ENCODE measurements at places on chromosomes 3 and 15.

DNA sequence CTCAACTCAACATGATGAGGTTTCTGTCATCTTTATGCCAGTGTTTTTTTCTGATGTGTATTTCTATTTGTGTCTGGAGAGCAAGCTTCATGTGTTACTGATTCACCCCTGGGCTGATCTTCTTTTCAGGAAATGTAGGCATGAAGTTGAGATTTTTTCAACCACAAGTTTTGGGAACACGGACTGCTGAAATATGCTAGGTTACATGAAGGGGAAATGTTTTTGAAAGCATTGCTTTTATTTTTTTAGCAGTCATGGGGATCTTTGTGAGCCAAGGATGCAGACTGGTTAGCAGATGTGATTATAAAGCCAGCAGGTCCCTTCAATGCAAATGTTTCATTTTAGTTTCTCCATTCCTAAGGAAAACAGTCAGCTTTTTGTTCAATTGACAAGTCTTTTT lies 219.3 kb upstream of the COL8A1 start:
- DNase-seq = no peak

GRCh38 chr15:88701561-88702095 lies 62.8 kb downstream of the ISG20 start:
- DNase-seq = no peak

DNA sequence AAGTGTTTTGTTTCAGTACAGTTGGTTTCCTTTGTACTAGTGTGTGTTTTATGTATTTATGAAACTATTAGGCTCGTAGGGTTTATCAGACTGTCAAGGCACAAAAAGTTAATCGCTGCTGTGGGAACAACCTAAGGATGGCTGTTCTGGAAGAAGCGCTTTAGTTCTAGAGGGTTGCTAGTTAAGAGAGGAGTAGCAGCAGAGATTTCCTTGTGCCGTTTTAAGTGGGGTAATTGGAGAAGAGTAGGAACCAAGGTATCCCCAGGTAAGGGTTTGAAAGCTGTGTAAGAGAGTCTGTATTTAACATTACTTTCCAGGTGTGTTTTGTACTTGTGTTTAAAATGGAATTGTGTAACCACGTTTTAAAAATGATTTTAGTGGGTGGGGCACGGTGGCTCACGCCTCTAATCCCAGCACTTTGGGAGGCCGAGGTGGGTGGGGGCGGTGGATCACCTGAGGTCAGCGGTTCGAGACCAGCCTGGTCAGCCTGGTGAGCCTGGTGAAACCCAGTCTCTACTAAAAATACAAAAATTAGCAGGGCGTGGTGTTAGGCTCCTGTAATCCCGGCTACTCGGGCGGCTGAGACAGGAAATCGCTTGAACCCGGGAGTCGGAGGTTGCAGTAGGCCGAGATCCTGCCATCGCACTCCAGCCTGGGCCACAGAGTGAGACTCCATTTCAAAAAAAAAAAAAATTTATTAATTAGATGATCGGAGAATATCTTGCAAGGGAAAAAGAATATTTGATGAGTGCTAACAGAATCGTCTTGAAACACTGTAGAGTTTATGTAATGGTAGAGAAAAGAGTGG lies 2.6 kb downstream of the MORF4L1 start:
- DNase-seq = peak; percentile 30

DNA sequence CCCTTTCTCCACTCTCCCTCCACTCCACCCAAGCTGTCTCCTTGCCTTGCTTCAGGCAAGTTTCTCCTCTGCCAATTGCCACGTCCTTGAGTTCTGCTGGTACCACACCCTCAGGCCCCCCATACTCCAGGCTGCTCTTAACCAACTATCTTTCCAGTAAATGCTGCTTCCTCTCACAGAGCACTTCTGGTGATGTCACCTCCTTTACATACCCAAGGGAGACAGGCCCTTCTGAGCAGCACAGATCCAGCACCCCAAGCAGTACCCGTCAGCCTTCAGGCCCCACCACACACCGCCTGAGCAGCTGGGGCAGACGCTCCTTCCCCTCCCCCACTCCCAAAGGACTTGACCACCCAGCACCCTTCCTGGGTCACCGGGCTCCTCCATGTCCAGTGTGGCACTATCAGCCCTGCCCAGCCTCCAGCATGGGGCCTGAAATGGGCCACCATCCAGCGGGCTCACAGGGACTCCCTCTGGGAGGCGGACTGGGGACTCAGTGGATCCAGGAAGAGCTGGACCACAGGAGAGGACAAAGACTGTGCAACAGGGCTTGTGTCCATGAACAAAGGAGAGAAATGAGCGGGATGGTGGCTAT lies 50.2 kb downstream of the KLF15 start:
- DNase-seq = no peak

DNA sequence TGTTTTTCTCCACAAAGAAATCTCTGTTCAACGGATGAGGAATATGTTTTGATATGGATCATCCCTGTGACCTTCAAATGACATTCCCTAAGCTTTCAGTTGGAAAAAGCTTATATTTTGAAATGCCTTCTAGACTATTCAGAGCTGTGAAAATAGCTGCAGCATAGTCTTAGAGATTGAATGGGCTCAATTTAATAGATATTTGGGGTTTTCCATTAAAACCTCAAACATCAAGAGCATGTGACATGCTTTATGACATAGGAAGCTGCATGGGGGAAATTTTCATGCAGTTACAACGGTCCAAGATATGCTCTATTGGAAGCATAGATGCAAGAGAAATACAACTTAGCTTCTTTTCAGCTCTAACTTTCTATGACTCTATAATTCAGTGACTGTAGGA lies 102.8 kb downstream of the LSAMP start:
- no peak for DNase-seq

DNA sequence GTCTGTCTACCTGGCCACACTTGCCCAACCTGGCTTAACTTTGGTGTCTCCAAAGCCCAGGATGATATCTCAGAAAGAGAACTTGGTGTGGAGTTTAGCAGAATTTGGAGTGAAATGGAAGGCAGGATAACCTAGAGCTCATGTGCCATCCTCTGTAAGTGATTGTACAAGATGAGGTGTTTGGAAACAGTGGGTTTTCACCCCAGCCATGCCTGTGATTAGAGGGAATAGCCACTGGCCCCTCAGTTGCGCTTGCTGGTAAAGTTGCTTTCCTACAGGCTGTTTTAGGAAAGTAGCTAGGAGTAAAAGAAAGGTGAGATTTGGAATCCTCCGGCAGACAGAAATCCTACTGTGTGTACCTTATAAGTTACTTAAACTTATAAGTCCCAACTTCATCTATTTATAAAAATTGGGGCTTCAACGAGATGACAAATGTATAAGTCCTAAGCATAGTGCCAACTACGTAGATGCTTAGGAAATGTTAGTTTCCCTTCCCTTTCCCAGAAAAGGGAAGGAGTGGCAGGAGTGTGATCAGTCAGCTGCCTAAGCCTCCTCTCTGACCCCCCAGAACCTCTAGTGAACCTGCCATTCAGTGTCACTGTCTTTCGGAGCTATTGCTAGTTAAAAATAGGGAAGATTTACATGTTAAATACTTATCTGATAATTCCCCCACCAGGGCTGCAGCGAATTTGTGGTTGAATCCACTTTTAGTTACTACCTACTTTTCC lies 13.4 kb upstream of the BMF start:
- DNase-seq = no peak

DNA sequence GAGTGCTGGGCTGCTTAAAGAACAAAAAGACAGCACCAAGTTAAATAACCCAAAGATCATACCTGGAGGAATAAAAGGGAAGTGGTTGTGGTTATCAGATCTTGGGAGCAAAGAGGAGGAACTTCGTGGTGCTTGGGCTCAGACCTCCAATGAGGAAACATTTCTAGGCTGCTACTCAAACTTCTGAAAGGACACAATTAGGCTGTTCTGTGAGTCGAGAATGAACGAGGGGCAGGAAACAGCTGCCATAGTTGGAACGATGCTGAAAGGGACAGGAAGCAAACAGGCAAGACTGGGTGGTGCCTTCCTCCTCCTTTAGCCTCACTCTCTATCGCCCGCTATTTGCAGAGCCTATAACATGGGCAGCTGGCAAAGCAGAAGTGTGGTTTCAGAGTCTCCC lies 276.3 kb upstream of the ARRDC4 start:
- no peak for DNase-seq

DNA sequence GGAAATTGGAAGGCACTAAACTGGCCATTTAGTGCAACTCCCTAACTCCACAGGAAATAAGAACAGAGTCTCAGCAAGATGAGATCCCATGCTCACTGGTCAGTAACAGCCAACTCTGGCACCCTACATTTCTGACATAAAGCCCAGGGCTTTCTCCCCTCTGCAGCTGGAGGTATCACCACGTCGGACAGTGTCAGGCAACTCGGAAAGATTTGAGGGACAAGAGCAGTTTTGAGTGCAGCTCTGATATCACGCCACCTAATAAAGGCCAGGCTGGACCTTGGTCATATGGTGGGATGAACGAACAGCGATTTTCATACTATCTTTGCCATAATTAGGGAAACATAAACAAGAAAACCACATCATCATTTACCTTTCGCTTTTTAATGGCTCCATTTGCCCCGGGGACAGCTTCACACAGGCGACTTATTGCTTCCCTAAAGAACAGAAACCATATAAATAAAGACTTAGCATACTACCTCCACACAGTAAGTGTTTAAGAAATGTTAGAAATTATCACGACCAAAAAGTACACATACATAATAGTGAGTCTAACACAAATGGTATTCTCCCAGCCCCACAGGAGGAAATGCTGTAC lies 12.5 kb downstream of the EID1 start:
- DNase-seq = no peak

DNA sequence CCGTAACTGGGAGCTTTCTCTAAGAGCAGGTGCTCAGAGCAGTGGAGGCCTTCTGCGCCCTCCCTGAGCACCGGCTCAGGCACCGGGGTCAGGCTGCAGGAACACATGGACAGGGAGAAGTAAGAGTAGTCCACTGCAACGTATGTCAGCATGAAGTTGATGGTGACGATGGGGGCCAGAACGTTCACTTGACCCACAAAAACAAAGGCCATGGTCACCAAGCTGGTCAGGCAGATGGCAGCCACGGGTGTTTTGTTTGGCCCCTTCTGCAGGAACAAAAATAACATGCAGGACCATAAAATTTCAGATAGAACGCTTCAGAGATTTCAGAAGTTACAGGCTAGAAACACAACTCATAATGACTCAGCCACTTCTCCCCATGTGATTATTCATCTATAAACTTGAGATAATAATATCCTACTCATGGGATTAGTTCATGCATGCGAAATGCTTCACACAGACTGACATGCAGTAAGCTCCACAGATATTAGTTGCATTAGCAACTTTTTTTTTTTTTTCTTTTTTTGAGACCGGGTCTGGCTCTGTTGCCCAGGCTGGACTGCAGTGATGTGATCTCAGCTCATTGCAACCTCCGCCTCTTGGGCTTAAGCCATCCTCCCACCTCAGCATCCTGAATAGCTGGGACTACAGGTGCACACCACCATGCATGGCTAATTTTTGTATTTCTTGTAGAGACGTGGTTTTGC lies 52.2 kb upstream of the HEG1 start:
- DNase-seq = no peak

DNA sequence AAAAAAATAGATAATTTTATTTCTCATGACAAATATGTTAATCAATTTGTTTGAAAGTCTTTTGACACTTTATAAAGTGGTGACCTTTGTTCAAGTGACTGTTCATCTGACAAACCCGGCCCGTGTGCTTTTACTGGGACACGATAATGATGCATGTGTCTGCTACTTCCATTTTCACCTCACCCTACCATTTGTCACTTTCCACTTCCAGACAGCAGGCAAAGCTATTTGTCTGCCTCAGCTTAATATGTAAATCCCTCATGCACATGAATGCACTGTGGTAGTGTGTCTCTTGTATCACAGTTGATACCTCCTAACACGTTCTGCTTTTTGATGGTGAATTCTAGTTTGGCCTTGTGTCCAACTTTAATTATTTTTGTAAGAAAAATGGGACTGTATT lies 204.3 kb downstream of the BBX start:
- no peak for DNase-seq

GRCh38 chr15:28904003-28904402 lies 18.2 kb downstream of the APBA2 start:
- DNase-seq = no peak

- no peak for DNase-seq
These were observed 25.9 kb upstream of the PLXNA1 start for GRCh38 chr3:126956866-126957650.

DNA sequence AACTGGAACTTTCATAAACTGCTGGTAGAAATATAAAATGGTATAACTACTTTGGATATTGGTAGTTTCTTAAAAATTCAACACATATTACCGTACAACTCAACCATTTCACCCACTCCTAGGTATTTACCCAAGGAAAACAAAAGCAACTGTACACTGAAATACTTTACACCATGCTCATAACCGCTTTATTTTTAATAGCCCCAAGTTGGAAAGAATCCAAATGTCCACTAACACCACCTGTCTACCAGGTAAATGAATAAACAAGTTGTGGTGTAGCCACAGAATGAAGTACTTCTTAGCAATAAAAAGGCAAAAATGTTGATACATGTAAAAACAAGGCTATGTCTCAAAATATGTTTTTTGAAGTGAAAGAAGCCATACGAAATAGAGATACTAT lies 215.9 kb upstream of the PEX5L start:
- no peak for DNase-seq

DNA sequence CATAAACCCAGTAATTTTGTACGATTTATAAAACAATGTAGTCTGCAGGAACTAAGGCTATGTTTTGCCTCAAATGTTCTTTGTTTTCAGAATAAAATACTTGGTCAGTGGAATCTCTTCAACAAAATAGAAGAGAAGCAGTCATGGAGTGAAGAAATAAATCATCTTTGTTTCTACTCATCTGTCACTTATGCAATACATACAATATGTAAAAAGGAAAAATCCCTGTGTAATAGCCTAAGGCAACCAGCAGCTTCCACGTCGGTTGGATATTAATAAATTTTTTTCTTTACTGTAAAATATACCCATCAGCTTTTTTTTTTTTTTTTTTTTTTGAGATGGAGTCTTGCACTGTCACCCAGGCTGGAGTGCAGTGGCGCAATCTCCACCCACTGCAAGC lies 5.2 kb upstream of the WDR5B start:
- DNase-seq = no peak

DNA sequence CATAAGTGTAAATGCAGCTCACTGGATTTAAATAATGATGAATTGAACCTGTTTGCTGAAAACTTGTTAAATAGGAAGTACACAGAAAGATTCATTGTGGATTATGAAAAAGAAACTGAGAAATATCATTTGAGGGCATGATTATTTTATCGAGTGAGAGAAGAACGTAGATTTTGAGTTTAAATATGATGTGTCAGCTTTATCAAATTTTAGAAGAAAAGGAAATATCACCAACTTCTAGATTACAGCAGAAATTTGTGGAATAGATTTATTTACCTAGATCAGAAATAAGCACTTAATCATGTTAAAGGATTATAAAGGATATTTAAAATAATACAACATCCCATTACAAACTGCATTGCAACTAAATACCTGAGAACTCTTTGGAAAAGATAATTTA lies 315.5 kb downstream of the ZPLD1 start:
- DNase-seq = no peak

Data from adrenal gland (tissue), 19 donors.